ENCODE measurements at places on chromosomes 6 and 20.

- no peak for DNase-seq
Measured at GRCh38 chr20:46111028-46111835, 6.9 kb upstream of the CD40 start.

- DNase-seq: no peak
Measured at GRCh38 chr6:135046912-135047311, 7.7 kb downstream of the HBS1L start.

GRCh38 chr20:37946946-37947345, 44.0 kb downstream of the VSTM2L start:
- no peak for DNase-seq

- peak; percentile 46 for DNase-seq
Measured at GRCh38 chr6:21596145-21596948, 2.8 kb downstream of the SOX4 start.

GRCh38 chr20:63067721-63068560, 61.2 kb upstream of the BHLHE23 start:
- no peak for DNase-seq

DNA sequence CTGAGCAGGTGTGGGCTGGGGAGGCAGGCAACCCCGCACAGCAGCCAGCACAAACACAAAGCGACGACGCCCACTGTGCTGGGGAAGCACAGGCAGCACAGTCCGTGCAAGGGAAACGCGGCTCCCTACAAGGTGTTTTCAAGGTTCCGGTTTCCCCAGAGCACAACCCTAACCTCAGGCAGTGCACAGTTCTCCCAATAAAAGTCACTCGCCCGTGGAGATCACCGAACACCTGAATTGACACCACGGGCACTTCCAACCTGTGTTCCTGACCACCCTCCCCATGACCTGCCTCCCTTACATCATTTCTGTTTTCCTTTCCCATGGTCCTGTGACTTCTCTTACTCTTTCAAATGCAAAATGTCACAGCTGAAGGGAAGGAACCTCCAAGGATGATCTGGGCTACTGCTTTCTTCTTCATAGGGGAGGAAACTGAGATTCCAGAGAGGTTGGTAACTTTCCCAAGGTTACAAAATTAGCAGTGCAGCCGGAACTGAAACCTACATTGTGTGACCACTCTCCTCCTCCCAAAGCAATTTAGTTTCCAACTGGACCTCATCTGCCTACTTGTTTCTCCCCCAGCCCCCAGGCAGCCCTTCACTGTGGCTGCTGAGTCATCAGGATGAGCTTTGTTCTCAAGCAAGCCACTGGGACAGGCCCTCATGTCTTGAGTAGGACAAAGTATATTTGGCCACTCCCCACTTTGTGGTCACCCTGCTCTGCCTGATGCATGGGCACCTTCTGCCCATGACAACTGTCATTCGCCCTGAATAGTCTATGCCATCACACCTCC, 125.3 kb downstream of the ATXN1 start:
- no peak for DNase-seq

- DNase-seq: no peak
Measured at GRCh38 chr20:55390791-55391190, 614.5 kb downstream of the CBLN4 start.

GRCh38 chr6:143429970-143430369, 20.5 kb downstream of the ADAT2 start:
- no peak for DNase-seq

DNA sequence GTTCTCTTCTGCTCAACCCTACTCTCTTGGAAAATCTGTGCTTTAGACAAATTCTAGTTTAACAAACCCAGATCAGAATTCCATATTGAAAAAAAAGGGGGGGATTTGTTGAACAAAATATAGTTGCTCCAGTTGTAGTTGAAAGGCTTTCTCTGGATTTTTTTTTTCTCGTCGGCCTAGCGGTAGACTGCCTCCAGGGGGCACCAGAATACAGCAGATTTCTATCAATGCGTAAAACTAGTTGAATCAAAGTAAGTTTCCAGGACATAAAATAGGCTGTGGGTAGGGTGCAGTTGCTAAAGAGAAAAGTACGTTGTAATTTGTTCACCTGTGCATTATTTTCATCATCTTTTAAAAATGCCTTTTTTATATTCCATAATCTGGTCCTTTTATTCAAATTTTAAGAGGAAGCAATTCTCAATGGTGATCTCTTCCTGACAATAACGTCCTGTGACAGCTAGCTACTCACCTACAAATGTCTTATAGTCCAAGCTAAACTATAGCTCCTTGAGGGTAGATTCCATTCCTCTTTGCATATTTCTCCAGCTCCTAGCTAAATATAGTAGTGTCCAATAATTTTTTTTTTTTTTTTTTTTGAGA, 105.4 kb downstream of the PERP start:
- DNase-seq: peak; percentile 74

GRCh38 chr6:167568407-167569024, 243.6 kb downstream of the TTLL2 start:
- DNase-seq: no peak

GRCh38 chr20:17617212-17617867, 47.5 kb downstream of the DSTN start:
- peak; percentile 65 for DNase-seq

GRCh38 chr20:55533632-55534031, 471.7 kb downstream of the CBLN4 start:
- no peak for DNase-seq

DNA sequence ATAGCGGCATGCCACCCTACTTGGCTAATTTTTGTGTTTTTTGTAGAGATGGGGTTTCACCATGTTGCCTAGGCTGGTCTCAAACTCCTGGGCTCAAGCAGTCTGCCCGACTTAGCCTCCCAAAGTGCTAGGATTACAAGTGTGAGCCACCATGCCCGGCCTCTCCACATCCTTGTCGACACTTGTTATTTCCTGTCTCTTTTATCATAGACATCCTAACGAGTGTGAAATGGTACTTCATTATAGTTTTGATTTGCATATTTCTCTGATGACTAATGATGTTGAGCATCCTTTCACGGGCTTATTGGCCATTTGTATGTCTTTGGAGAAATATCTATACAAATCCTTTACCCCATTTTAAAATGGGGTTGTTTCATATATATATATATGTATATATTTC, 39.0 kb upstream of the ASXL1 start:
- DNase-seq: no peak

DNA sequence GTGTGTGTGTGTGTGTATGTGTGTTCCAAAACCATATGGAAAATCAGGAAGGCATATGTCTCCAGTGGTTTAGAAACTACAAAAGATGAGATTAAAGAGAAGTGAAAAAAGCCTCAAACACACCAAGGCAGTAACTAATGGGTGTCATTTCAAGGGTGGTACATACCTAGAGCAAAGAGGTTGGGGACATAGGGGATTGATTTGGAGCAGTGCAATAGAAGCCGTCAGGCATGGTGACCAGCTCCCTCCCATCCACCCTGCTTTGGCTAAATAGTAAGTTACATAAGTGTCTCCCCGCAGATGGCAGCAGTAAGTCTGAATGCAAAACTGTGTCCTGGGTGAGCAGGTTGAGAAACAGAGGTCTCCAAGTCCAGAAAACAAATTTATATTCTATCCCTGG, 10.4 kb upstream of the ELMO2 start:
- DNase-seq: no peak

DNA sequence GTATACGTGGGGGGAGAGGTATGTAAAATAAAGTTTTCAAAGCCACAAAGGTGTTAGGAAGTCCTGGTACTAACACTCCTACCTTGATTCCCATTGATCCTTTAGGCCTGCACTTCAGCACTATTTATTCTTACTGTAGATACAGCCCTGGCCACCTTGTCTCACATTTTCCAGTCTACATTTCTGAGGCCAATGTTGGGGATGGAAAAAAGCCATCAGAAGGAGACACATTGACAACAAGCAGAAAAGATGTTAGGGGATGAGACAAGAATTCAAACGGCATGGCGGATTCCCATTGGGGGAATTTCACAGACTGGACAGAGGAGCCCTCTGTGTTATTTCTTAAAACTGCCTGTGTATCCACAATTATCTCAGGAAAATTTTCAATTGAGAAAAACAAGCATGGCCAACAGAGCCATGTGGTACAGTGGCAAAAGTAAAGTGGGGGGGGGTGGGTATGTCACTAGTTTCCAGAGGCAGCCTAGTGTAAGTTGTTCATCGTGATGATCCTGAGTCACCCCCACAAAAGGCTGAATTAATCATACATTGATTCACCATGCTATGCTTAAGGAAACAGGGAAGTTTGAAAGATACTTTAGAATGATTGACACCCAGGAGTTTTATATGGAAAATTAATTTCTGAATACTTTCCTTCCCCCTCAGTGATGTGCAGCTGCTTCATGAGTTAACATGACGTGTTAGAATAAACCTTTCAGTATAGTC, 40.5 kb downstream of the RREB1 start:
- DNase-seq: peak; percentile 46

DNA sequence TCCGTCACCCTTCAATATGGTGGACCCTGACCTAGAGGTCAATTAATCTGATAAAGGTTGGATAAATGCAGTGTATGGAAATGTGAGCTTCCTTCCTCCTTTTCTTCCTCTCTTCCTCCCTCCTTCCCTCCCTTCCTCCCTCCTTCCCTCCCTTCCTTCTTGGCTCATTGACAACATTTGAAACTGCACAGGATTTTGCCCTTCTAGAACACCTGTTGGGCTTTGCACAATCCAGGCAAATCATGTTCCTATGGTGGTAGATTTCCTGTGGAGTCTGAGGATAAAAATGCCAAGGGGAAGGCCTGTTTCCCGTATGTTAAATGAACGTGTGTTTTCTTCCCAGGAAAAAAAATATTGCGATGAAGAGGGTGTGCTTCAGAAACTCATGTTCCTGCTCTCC, 642.8 kb downstream of the EPM2A start:
- DNase-seq: no peak

DNA sequence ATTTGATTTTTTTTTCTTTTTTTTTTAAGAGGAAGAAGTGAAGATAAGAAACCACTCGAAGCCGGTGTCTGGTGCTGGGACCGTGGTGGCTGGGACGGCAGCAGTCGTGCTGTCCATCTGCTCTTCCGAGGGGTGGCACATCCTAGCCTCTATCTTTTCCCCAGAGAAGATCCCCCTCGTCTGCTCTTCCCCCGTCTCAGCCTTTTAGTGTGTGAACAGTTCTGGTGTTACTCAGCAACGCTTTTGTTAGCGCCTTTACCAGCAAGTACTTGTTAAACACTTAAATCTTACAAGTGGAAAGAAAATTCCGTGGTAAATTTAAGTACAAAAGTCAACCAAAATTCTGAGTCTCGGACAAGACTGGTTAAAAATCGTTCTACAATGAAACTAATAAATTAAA, 90.1 kb downstream of the RSPH3 start:
- no peak for DNase-seq

- no peak for DNase-seq
Measured at GRCh38 chr20:61369731-61370520, 117.9 kb downstream of the CDH4 start.

DNA sequence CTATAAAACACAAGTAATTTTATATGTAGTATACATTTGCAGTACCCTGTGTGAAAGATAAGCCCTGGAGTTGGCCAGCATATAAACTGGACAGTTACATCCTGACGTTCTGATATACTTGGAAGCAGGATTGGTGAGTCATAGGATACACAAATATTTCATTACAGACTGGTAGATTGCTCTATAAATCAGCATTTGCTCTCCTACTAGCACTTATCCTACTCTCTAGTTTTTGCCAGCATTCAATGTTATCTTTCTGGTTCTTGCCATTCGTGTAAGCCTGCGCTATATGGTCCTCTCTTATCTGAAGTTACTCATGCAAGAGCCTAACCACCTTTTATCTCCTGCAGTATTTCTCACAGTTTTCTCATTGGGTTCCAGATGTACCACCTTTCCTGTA, 680.2 kb upstream of the MMS22L start:
- no peak for DNase-seq

- no peak for DNase-seq
Measured at GRCh38 chr6:107600936-107601335, 111.0 kb downstream of the SOBP start.

- DNase-seq: no peak
Measured at GRCh38 chr6:89050697-89051096, 29.9 kb upstream of the PNRC1 start.

GRCh38 chr20:9286501-9287461, 217.9 kb downstream of the PLCB4 start:
- DNase-seq: no peak

- no peak for DNase-seq
Measured at GRCh38 chr20:32621071-32621890, 36.1 kb upstream of the NOL4L start.

DNA sequence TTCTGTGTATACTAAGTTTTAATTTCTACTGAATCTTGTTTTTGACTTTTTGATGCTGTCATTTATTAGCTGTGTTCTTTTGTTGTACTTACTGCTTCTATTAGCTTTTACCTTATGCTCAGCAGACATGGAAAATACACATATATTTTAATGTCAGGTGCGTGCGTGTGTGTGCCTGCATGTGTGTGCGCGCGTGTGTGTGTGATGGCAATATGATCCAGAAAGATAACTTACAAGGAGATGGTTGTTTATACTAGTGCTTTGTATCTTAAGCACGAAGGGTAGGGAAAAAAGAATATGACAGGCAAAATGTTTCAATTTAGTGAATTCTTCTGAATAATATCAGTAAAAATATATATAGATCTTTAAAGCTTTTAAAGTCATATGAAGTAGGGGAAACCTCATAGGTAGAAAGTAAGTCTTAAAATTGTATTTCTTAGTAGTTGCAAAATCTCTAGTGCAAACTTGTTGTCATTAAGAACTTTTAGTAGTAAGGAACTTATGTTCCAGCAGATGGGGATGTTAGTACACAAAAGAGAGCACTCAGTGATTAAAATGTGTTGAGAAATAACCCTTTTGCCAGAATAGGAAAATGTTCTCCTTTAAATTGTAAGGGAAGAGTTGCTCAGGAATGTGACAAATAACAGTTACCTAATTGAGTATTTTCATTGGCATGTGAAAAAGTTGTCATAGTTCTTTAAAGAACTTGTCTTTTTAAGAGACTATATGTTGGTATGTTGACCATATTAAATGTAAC, 13.2 kb downstream of the QKI start:
- DNase-seq: no peak

DNA sequence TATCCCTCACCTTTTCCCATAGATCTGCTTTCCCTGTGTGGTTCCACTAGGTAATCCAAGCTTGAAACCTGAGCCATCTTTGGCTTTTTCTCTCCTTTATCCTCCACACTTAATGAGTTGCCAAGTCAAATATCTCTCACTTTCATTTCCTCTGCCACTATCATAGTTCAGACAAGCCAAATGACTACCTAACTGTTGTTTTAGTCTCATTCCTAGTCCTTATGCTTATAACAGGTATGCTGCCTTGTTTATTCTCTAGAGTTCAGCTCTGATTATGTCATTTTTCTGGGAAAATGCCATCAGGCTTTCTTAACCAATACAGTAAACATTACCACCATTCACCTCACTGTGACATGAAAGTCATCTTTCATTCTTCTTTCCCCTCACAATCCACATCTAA, 6.5 kb downstream of the EFHC1 start:
- no peak for DNase-seq

- no peak for DNase-seq
Measured at GRCh38 chr6:161168281-161168891, 105.5 kb downstream of the AGPAT4 start.

GRCh38 chr6:136166815-136167214, 83.3 kb downstream of the MTFR2 start:
- DNase-seq: no peak

All from activated T-cell treated with anti-CD3 and anti-CD28 coated beads, Interleukin-2, amount 50 U/mL, for 48 hours (primary cell).